ENCODE measurements at places on chromosomes 11 and 22.

DNA sequence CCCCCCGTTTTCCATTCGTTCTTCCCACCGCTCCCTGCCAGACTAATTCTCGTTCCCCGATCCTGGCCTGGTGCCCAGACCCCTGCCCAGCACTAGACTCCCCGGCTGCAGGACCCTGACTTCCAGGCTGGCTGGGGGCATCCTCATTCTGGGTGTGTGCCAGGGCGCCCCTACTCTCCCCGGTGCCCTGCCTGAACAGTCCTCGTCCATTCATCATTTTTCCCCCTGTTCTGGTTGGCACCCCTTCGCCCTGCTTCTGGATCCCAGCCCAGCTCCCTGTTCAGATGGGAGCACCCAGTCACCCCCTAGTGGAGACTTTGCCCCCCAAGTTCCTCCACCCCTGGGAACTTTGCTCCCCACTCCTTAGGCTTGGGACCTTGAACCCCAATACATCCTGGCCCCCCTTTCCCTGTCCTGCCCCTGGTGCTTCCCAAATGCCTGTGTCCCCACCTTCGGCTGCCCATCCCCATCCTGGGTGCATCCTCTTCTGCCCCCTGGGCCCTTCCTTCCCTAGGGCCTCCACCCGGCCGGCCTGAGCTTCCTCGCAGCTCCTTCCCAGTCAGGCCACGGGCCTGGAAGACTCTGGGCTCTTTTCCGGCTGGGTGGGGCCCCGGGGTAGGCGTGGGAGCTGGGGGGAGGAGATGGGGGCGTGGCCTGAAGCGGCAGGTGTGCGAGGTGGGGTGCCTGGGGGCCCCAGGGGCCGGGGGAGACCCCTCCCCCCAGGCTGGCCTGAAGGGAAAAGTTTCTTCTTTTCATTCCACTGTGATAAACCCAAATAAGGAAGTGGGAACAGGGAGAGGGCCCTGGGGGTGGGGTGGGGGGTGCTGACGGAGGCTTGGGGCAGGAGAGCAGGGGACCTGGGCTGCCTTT, 908 bp downstream of the PLCB3 start:
- DNase-seq: no peak

DNA sequence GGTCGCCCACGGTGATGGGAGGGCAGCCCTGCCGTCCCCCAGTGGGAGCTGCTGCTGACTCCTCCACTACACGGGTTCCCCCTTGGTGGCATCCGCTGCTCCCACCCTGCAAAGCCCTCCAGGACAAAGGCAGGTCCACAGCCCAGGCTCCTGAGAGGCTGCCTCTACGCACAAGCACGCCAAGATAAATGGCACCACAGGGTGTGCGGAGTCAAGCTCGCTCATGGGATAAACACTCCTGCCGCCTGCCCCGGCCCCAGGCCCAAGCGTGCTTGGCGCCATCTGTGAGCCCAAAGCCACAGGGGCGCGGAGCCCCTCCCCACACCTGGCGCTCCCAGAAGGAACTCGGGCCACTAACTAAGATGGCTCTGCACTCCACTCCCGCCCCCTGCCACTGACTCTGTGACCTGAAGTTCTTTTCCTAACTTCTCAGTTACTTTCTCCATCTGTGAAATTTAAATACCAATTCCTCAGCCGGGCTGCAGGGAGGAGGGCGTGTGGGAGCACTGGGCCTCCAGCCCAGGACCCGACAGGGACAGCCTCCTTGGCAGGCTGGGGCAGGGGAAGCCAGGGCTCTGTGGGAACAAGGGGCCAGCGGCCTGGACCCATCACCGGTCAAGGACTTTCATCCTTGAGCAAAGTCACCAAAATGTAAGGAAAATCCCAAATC, 14.9 kb downstream of the EHD1 start:
- no peak for DNase-seq

DNA sequence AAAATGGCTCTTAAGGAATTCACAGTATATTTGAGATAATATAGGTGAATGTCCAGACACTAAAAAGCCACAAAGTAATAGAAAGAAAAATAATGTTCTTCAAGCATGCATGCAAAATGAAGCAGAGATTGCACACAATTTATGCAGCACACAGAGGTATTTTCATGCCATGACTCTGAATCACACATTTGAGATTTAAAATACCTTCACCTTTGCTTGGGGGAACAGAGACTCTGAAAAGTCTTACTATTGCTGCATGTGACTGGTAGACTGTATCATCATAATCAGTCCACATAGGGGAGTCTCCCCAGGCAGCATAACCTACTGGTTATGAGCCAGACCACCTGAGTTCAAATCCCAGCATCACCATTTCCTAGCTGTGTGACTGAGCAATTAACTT, 96.2 kb downstream of the RCN1 start:
- DNase-seq: no peak

GRCh38 chr11:46588131-46588530, 5.7 kb downstream of the AMBRA1 start:
- no peak for DNase-seq

GRCh38 chr11:119375337-119376196, 5.9 kb downstream of the USP2 start:
- no peak for DNase-seq

GRCh38 chr11:115521825-115522224, 17.6 kb upstream of the CADM1 start:
- no peak for DNase-seq

GRCh38 chr11:71355281-71355680, 92.9 kb downstream of the DHCR7 start:
- DNase-seq: no peak

DNA sequence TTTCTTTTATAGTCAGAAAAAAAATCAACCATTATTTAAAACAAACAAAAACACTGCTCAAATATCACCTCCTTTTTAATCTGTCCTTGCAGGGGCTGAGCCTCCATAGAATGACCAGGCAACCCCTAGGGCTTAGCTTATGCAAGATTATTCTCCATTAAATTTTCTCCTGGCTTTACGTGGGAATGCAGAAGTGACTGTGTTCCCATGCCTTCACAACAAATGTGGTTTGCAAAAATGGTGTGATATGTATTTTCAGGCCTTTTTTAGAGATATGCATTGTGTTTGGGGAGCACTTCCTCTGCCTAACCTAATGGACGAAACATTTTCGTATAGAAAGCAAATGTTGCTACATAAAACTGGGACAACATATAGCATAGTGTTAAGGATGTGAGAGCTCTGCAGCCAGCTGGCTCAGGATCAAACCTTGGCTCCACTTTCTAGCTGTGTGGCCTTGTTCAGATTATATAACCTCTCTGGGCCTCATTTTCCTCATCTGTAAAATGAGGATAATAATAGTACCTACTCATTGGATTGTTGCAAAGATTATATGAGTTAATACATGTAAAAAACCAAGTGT, 82.6 kb downstream of the PARVA start:
- no peak for DNase-seq

DNA sequence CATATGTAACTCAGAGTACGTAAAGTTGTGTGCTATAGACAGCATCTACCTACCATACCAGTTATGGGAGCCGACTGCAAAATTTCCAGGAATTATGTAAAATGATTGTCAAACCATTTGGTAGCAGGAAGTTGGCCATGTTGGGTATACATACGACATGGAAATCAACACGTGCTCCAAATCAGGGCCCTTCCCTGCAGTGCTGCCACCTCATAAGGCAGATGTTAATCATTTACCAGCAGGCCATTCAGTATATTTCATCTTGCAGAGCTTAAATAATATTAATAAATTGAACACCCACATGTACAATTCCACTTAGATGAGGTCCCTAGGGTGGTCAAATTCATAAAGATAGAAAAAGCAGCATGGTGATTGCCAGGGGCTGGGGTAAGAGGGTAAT, 9.8 kb downstream of the MS4A18 start:
- DNase-seq: no peak

GRCh38 chr11:34633990-34634693, 13.2 kb downstream of the EHF start:
- DNase-seq: no peak

DNA sequence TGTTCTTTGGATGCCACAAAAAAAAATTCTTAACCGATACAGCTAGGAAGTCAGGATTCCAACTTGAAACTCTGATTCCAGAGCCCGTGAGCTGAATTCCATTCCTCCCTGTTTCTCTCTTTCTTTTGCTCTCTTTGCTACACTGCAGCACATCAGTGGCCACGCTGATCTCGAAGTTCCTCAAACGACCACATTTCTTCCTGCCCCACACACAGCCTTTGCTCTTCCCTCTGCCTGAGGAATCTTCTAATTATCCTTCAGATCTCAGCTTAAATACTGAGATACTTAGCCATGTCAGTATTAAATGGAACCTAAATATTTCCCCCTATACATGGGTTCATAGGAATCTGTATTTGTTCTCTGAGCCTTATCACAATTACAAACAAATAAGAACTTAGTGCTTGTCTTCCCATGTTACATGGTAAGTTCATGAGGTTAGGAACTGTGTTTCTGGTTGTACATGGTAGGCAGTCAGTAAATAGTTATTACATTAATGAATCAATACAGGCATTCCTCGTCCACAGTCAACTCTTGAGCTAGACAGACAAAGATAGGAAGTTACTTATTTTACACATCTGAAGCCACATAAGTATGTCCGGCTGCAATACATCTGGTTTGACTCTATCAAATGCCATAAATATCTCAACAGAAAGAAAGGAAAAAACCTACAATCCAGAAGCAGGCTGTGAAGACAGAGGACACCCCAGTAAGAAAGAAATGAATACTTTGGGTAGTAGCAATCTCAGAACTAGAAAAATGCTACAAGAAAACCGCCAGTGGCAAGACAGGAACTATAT, 86.6 kb downstream of the MAML2 start:
- no peak for DNase-seq

DNA sequence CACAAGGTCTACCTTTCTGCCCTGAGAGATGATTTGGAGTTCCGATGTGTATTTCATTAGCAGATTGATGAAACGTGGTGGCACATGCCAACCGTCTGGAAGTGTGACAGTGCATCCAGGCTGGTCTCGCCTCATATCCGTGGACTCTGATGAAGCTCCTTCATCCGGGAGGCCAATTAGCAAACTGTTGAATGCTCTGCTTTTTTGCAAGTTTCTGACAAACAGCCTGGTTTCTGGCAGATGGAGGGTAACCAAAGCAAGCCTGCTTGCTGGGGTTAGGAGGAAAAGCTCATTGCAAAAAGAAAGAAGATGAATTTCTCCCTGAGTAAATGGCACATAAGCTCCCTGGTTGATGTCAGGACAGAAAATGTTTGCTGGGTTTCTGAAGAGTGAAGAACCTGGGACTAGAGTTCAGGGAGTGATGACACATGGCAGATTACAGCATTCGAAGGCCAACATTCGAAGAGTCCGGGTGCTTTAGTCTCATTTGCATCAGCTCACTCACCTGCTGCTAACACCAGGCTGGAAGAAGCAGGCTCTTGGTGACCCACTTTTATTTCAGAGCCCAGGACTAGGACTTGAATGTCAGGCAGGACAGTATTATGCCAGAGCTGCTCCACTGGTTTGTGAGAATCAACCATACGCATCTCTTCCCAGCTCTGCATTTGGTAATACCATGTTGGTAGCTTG, 135.9 kb upstream of the TTC12 start:
- DNase-seq: no peak
